ENCODE measurements at places on chromosomes 12 and 14. TPM values are rescaled to one million over a fixed set of nuclear protein-coding genes. Genes with fewer than 3 reads are reported as not detected.

The OSBPL8 gene
- polyA plus RNA-seq, result 14.8 TPM

DNA sequence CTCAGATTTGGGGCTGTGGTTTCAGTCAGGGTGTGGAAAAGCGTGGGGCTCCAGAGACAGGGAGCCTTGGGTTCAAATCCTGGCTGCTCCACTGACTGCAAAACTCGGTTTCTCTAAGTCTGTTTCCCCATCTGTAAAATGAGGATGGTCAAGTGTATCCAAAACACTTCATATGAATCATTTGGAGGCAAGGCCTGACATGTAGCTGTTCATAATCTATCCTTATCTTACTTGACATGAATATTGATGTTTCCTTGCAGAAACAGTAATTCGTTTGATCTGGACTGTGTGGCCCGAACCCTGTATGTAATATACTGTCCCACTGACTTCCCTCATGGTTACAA, 1.5 kb upstream of the CCDC63 start:
- DNase-seq, result no peak

The DPPA3 gene
- not detected for polyA plus RNA-seq

DNA sequence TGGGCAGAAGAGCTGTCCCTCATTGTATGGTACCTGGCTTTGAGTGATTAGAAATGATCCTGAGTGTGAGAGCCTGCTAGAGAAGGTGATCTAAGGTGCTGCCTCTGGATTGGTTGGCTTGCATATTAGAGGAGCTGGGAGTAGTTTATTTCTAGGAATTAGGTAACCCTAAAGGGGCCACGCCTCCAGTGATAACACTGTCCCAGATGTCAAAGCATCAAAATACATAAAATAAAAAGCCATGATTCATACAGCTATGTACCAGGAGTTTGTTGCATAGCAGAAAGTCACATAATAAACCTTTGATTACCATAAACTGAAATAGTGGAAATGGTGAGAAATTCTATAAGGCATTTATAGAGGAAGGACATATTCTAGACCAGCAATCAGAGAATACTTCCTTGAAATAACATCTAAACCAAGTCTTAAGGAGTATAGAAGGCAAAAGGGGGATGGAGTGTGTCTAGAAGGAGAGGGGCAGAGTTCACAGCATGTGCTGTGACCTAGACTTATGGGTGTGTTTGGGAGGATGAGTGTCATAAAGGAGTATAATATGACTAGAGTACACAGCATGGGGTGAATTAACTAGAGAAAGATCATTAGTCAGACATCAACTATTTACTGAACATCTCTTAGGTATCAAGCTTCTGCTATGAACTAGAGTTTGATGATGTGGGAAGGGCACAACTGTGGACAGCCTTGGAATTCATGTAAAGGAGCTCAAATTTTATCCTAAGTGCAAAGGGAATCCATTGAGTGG, 686.4 kb downstream of the GALC start:
- no peak for DNase-seq

- no peak for DNase-seq
Measured at GRCh38 chr12:19128485-19128884, 1.0 kb upstream of the PLEKHA5 start.
